ENCODE measurements at places on chromosomes 13 and 19. TPM values are rescaled to one million over a fixed set of nuclear protein-coding genes. Genes with fewer than 3 reads are reported as not detected.

AP3D1 gene
- total RNA-seq: 51.4 TPM

RASIP1 gene
- 21.8 TPM for total RNA-seq

SLC7A10 gene
- total RNA-seq: not detected

LSR gene
- 37.8 TPM for total RNA-seq

FCER2 gene
- total RNA-seq: not detected

GPR183 gene
- 2.9 TPM for total RNA-seq
